ENCODE measurements at places on chromosomes 2 and 18.

DNA sequence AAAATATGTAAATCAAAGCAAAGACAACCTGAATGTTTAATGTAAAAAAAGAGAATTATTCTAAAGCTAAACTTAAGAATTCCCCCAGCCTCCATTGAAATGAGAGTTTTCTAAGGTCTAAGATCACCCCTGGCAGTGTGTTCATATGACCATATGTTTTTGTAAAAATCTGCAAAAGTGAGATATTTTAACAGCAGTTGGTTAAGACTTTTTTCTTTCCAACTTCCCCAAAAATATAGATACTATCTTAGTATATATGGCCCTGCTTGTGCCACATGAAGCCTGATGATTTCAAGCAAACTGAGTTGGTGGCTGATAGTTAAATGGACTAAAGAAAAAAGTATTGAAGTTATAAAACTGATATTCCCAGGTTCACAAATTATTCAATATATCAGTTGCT, 35.4 kb downstream of the ZNF804A start:
- DNase-seq = no peak

DNA sequence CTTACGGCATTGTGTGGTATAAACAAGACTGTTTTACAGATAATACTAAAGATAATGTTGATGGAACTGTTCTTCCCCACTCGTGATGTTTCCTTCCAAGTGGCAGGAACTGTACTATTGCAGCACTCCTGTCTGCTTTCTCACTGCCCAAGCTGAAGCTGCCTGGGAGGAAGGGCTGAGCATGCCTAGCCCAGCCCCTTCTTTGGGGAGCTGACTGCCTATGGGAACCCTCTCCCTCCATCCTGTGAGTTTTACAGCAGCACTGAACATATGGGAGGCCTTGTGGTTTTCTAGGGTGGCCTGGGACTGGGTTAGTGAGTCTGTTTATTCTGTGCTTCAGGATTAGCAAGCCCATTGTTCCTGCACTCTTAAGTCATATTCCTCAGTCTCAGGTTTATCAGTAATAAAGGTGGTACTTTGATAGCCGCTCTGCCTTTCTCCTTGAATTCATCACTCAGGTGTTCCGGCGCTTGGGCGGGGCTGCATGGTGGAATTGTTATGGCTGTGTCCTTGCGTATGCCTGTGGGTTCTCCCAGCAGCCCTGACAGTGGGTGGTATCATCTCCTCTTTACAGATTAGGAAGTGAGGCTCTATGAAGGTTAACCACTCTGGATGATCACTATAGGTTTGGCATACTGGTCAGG, 379.7 kb downstream of the PTPRM start:
- peak; percentile 13 for DNase-seq

DNA sequence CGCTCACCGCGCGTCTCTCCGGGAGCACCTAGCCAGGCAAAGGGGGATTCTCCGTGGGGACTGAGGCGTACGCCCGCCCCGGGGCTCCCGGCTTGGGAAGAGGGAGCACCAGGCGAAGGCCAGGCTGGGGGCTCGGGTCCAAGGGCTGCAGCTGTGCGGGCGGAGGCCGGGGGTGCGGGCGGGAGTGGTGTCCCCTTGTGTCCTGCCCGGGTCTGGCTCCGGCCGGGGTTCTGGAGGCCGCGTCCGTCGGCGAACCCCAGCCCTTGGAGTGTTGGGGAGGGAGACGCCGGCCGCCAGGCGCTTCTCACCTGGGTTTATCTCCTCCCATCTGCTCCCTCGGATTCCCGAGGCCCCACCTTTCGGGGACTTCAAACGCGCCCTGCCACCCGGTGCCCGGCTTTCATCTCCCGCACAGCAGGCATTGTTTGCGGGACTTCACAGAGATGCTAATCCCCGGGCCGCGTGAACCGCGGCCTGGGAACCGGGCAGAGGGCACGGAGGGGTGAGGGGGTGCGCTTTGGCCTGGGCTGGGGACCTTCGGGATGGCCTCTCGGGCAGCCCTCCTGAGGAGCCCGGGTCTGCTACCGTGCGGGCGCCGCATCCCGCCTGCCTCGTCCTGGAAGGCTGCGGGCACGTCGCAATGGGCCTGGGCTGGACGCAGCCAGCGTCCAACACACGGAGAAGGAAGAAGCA, 5.0 kb upstream of the GBX2 start:
- DNase-seq = no peak

- DNase-seq = no peak
These were observed 50.5 kb downstream of the GAREM1 start for GRCh38 chr18:32420084-32420750.

DNA sequence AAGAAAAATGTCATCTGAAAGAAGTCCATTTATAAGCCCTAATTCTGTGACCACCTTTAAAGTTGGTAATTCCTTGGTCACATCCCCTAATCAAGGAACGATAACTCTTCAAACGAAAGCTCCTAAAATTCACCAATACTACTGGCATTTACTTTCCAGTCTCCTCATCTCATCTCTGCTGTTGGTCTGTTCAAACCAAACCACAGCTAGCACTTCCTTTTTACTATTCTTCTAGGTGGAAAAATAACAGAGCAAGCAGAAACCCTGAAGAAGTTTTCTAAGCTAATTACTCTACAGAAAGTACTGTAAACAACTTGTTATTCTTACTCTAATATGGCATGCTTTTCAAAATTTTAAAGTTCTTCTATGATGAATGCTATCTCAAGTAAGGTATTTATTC, 21.6 kb downstream of the TIA1 start:
- DNase-seq = no peak

DNA sequence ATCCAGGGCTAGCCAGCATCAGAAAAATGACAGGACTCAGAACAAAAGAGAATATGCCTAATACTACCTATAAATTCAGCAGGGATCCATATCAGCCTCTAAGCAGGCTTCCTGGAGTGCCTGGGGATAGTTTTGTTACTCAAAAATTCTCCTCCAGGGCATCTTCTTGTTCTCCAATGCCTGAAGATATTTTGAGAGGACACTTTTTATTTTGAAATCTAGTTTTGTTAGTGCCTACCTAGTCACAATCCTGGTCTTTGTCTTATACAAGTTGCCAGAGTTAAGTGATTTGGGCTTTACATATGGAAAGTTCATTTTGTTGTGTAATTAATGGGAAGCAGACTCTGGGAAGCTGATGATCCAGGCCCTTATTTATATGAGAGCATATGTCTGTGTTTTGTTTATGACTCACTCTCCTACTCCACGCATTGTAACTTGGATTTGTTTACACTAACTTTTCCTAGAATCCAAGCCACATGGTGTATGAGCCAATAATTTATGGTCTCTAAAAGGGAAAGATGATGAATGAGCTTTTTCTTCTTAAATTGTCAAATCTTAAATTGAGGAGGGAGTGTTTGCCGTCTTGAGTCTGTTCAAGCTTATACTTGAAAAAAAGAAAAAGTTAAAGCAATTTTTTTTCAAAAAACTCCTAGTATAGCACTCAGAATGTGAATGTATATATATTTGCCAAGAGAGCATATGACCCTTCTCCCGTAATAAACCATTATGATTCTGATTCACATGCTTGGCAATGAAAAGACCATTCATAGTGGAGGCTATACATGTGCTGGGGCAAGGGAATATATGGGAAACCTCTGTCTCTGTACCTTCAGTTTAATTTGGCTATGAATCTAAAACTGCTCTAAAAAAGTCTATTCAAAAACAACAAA, 370.3 kb downstream of the SETBP1 start:
- no peak for DNase-seq
